Activated naive CD4-positive, alpha-beta T cell (primary cell): ENCODE measurements at places on chromosomes 12 and 14.

DNA sequence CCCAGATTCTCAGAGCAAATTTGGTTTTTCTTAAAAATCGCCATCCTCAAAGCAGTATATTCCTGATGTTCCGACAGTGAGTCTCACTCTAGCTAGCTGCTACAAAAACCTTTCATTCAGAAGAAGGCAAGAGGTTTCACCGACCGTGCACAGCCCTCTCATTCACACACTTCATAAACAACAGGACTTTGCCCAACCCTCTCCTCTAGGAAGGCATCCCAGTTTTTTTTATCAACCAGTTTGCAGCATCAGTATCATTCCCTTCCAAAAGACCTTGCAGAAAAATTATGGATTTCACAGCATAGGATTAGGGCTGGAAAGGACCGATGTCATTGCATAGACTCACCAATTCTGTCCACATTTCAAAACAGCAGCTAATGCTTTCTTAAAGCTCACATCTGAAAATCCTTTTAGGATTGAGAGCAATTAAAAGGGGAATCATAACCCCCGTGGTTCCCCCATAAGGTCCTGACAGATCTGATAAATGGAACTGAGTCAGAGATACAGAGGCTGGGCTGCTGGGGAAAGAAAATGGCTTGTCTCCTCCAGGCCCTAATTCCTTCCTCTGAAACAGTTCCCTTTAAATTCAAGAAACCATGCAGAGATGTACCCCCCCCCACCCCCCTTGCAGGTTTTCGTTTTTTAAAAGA lies 597 bp downstream of the SVOP start:
- DNase-seq = no peak

DNA sequence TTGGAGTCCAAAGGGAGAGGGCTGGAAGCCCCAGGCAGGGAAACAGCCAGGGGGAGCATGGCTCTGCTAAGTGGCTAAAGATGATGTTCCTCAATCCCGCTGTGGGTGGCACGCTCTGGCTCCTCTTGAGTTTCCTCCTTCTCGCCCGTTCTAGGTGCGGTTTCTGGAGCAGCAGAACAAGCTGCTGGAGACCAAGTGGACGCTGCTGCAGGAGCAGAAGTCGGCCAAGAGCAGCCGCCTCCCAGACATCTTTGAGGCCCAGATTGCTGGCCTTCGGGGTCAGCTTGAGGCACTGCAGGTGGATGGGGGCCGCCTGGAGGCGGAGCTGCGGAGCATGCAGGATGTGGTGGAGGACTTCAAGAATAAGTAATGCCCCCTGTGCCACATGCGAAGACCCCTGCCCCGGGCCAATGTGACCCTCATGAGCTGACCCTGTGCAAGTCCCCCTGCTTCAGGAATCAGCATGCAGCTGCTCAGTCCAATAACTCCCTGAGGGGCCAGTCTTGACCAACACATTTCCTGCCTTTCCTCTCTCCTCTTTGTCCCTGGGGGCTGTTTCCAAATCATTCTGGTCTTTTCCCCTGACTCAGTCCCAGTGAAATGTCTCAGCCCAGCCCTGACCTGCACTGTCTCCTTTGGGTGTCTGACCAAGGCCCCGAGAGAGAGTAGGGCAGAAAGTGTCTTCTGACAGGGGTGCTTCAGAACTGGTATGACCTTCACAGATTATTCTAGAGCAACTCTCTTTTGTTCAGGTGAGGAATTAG lies 2.1 kb downstream of the KRT7 start:
- DNase-seq = no peak

GRCh38 chr12:131251336-131252101 lies 297.8 kb downstream of the ADGRD1 start:
- no peak for DNase-seq

- no peak for DNase-seq
These were observed 2.4 kb upstream of the RARG start for GRCh38 chr12:53234271-53234914.

- no peak for DNase-seq
These were observed 24.9 kb upstream of the MED13L start for GRCh38 chr12:116302166-116303058.
